ENCODE measurements at places on chromosomes 5 and 9.

DNA sequence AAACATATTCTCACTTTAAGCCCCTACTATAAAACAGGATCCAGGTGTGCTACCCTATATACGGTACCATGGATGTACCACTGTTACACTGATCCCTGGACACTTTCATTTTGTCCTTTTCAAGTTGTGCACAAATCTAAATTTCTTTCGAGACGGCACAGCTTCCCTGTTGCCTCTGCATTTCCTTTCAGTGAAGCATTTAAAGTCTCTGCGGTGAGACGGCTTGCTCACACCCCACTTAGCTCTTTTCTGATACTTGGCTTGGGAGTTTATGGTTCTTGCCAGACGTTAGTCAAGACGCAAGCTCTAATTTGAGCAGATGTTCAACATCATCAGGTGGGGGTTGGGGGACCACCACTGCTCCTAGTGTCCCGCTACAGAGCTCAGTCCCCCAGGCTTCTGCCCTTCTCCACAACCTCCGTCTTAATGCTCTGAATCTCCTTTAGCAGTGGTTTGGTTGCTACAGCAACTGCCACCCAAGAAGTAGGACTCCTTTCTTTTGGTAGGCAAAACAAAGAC, 15.8 kb downstream of the F2RL2 start:
- peak; percentile 65 for DNase-seq

GRCh38 chr5:77882670-77883257, 106.6 kb upstream of the TBCA start:
- no peak for DNase-seq

DNA sequence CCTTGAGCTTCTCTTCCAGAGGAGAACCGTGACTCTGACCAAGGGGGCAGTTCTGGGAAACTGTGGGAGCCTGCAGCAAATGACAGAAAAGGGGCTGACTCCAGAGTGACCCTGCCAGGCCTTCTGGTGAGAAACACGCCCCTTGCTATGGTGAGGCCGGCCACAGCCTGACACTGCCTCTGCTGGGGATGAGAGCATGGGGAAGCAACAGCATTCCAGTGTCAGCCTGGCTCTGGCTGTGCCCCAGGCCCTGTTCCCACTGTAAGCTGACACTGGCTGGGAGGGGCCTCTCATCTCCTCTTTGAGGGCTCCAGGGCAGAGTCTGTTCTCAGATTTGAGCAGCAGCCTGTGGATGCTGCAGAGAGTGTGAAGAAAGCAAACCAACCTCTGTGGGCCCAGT, 180.0 kb upstream of the IL12B start:
- peak; percentile 89 for DNase-seq

DNA sequence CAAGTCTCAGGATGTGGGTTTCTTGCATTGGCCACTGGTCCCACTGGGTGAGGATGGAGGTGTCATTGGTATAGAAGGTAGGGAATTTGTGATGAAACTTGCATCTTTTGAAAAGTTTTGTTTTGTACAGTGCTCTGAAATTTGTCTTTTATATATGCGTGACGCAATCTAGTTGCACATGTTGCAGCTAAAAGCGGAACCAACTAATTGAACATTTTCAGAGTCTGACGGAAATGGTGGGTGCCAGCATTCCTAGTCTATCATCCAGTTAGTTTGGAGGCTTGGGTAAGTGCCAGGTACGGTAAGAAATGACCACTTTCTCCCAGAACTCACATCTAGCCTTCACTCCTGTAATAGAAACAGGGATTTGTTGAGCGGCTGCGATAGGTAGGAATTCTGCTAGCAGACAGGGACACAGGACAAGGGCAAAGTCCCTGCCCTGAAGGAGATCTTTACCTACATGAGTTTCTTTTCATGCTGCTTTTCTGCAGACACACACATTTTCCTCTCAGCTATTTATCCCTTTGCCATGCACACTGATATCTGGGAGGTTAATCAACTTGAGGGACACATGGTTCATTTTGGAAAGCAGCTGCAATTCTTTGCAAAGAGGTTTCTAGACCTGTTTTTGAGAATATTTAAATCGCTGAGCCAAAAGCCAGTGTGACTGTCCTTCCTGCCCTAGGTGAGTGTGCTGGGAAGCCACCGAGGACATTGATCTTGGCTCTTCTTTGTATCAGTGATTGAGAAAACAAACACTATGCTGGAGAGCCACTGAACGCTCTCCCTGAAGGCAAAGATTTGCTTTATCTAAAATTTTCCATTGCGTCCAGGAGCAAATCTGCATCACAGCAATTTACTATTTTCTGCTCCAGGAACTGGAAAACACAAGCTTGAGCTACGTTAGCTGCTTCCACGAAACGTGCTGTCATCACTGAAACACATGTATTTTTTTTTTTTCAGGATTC, 89.7 kb downstream of the DAP start:
- no peak for DNase-seq
